ENCODE measurements at places on chromosomes 4 and X.

DNA sequence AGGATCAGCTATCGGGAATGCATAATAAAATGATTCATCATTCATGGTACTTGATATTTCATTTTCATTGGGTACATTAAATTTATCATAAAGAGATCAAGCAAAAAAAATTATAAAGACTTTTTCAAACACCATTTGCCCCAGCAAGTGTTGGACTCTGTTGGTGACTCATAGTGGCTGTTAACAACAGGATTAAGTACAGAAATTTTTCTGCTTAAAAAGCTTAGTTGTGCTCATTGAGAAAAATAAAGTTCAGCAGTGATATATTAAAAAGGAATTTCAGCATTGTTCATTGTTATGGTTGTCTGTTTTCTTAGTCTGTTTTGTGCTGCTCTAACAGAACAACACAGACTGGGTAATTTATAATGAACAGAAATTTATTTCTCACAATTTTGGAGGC, 86.2 kb upstream of the PCDH10 start:
- no peaks in the 10 kb centered on the region for H3K36me3 ChIP-seq
- DNase-seq = no peak
- no peak overlapping the region for H3K4me3 ChIP-seq
- no peaks in the 10 kb centered on the region for H3K27me3 ChIP-seq
- H3K4me1 ChIP-seq = no peaks in the 10 kb centered on the region

GRCh38 chrX:103629318-103630170, 769 bp downstream of the TCEAL1 start:
- peak overlapping the region; percentile 72 for H3K27ac ChIP-seq
- peaks cover 7% of the 10 kb centered on the region for H3K4me1 ChIP-seq
- H3K36me3 ChIP-seq = no peaks in the 10 kb centered on the region
- peak overlapping the region; percentile 88 for H3K4me3 ChIP-seq
- no peaks in the 10 kb centered on the region for H3K27me3 ChIP-seq

DNA sequence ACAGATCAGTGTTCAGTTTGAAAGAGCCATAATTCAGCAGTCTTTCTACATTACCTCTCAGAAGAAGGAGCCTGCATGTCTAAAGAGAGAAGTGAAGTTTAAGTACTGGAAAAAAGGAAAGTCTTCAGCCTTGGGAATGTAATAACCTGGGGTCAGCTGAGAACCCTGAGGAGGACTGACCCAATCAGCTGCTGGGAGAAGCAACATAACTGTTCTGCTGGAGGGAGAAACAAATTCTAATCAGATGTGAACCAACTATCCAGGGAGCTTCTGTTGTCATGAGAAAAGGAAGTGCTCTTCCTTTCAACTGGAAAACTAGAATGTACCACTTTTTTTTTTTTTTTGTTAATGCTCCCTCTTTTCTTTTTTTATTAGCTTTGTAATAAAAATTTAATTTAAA, 64.5 kb upstream of the PDE5A start:
- H3K27me3 ChIP-seq = peaks cover 7% of the 10 kb centered on the region
- H3K36me3 ChIP-seq = no peaks in the 10 kb centered on the region
- DNase-seq = no peak
- H3K4me1 ChIP-seq = no peaks in the 10 kb centered on the region
- H3K4me3 ChIP-seq = no peak overlapping the region
- no peak overlapping the region for H3K27ac ChIP-seq

GRCh38 chr4:104631000-104631399, 136.3 kb upstream of the CXXC4 start:
- H3K27ac ChIP-seq = no peak overlapping the region
- H3K27me3 ChIP-seq = no peaks in the 10 kb centered on the region
- no peak for DNase-seq
- H3K36me3 ChIP-seq = no peaks in the 10 kb centered on the region
- no peak overlapping the region for H3K4me3 ChIP-seq
- no peaks in the 10 kb centered on the region for H3K4me1 ChIP-seq

GRCh38 chr4:36244257-36245082, at the start of gene ARAP2:
TSS of gene ARAP2 (minus strand) at chr4:36244514. CDS start at chr4:36229486, 15,028 bp downstream.
- DNase-seq = peak; percentile 93
- peaks cover 25% of the 10 kb centered on the region for H3K36me3 ChIP-seq
- peaks cover 38% of the 10 kb centered on the region for H3K4me1 ChIP-seq
- peak within 1 kb of the TSS; percentile 87 for H3K4me3 ChIP-seq

DNA sequence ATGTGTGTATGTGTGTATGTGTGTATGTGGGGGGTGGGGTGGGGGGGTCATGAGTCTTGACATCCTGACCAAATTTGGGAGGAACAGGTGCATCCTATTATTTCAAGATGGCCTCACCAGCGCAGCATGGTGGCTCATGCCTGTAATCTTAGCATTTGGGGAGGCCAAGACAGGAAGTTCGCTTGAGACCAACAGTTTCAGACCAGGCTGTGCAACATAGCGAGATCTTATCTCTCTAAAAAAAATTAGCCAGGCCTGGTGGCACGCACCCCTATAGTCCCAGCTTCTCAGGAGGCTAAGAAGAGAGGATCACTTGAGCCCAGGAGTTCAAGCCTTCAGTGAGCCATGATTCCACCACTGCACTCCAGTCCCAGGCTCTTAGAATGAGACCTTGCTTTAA, 47.0 kb upstream of the DHRSX start:
- no peak overlapping the region for H3K4me3 ChIP-seq
- no peak overlapping the region for H3K27ac ChIP-seq
- no peaks in the 10 kb centered on the region for H3K36me3 ChIP-seq
- no peaks in the 10 kb centered on the region for H3K4me1 ChIP-seq

DNA sequence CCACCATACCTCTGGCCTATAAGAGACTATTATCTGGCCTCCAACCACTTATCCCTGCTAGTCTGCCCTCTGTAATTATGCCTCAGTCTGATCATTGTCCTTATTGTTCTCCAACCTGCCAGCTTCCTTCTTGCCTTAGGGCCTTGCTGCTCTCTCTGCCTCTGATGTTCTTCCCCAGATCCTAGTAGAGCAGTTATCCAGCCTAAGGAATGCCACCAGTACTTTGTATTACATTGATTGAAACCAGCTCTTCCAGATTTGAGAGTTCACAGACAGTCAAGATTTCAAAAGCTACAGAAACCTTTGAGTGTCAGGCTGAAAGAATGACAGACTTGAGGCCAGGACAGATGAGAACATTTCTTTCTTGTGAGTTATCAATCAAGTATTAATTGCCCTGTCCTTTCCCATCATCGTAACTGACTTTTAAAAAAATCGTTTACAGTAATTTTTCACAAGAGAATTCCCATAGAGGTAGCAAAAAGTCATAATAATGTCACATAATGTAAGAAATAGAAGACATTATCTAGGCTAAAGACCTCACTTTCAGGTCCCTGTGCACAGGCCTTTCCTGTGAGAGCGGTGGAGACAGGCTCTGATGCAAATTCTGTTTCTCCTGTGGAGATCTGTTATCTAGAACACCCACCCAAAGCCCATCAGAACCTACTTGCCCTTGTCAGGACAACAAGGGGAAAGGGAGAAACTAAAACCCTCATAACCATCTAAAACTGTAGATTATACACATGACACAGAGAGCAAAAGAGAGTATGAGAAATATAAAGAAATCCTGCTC, 64.1 kb upstream of the GUCY1A1 start:
- no peak overlapping the region for H3K27ac ChIP-seq
- no peaks in the 10 kb centered on the region for H3K36me3 ChIP-seq
- no peak overlapping the region for H3K4me3 ChIP-seq

- H3K4me1 ChIP-seq = no peaks in the 10 kb centered on the region
- no peaks in the 10 kb centered on the region for H3K27me3 ChIP-seq
- no peak for DNase-seq
- no peaks in the 10 kb centered on the region for H3K36me3 ChIP-seq
These were observed 17.2 kb downstream of the ASB11 start for GRCh38 chrX:15298201-15298600.
